ENCODE measurements at places on chromosomes 12 and 14. TPM values are rescaled to one million over a fixed set of nuclear protein-coding genes. Genes with fewer than 3 reads are reported as not detected.

- H3K4me1 ChIP-seq = no peaks in the 10 kb centered on the region
- no peak for DNase-seq
- H3K36me3 ChIP-seq = no peaks in the 10 kb centered on the region
- H3K27me3 ChIP-seq = no peaks in the 10 kb centered on the region
- H3K4me3 ChIP-seq = no peak overlapping the region
Measured at GRCh38 chr14:59244581-59244980, 56.1 kb downstream of the DAAM1 start.

GRCh38 chr12:1632702-1633101, 3.7 kb downstream of the WNT5B start:
- no peak for DNase-seq
- H3K27ac ChIP-seq = no peak overlapping the region
- H3K36me3 ChIP-seq = no peaks in the 10 kb centered on the region
- H3K4me3 ChIP-seq = no peak overlapping the region
- no peaks in the 10 kb centered on the region for H3K27me3 ChIP-seq

DNA sequence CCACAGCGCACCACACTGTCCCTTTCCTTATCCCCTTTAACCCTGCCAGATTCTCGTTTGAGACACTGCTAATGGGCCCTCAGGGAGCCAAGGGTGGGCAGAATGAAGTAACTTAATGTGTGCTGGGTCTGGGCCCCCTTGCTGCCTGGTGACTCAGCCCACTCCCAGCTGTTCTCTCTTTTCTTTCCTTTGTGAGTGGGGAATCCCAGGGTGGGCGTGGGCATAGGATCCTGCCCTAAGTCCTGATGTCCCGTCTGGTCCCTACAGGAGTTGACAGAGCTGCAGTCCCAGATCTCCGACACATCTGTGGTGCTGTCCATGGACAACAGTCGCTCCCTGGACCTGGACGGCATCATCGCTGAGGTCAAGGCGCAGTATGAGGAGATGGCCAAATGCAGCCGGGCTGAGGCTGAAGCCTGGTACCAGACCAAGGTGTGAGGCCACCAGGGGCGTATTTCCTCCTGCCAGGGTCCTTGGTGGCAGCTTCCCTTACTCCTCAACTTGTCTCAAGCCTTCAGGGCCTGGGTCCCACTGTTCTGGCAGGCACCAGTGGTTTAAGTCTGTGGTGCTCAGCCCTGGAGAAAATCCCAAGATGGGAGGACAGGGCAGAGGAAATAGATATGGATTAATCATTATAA, 8.3 kb downstream of the KRT7 start:
- no peak overlapping the region for H3K27ac ChIP-seq
- no peaks in the 10 kb centered on the region for H3K27me3 ChIP-seq
- H3K4me1 ChIP-seq = peaks cover 4% of the 10 kb centered on the region
- H3K4me3 ChIP-seq = no peak overlapping the region

- H3K27ac ChIP-seq = no peak overlapping the region
- H3K36me3 ChIP-seq = no peaks in the 10 kb centered on the region
- H3K27me3 ChIP-seq = no peaks in the 10 kb centered on the region
- DNase-seq = no peak
- no peak overlapping the region for H3K4me3 ChIP-seq
Measured at GRCh38 chr12:66329941-66330340, 27.6 kb downstream of the HELB start.

- no peak overlapping the region for H3K27ac ChIP-seq
- H3K4me1 ChIP-seq = no peaks in the 10 kb centered on the region
- no peak for DNase-seq
Measured at GRCh38 chr12:120399531-120399930, 30.6 kb upstream of the MSI1 start.

Gene HECTD1
- total RNA-seq = 401 TPM

GRCh38 chr14:34692348-34692747, 22.0 kb downstream of the CFL2 start:
- H3K27ac ChIP-seq = no peak overlapping the region
- DNase-seq = no peak
- no peaks in the 10 kb centered on the region for H3K36me3 ChIP-seq

Gene VRTN
- 0.21 TPM for total RNA-seq

DNA sequence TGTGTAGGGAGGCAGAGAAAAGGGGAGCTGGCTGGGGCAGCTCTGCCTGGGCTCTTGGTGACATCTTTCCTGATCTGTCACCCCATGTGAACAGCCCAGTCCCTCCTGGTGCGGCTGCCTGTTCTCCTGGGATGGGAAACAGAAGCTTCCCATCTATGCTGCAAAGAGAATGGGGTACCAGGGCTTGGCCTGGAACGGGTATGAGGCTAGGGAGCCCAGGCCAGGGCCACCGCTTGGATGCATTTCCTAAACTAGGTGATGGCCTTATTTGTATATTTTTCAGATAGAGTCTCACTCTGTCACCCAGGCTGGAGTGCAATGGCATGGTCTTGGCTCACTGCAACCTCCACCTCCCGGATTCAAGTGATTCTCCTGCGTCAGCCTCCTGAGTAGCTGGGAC, 48.6 kb upstream of the PRMT8 start:
- no peak overlapping the region for H3K4me3 ChIP-seq
- H3K36me3 ChIP-seq = no peaks in the 10 kb centered on the region

Gene TRMT5
- 4.6 TPM for total RNA-seq

Measured in uterus (tissue), 4 donors.